ENCODE measurements at places on chromosomes 2 and 18.

DNA sequence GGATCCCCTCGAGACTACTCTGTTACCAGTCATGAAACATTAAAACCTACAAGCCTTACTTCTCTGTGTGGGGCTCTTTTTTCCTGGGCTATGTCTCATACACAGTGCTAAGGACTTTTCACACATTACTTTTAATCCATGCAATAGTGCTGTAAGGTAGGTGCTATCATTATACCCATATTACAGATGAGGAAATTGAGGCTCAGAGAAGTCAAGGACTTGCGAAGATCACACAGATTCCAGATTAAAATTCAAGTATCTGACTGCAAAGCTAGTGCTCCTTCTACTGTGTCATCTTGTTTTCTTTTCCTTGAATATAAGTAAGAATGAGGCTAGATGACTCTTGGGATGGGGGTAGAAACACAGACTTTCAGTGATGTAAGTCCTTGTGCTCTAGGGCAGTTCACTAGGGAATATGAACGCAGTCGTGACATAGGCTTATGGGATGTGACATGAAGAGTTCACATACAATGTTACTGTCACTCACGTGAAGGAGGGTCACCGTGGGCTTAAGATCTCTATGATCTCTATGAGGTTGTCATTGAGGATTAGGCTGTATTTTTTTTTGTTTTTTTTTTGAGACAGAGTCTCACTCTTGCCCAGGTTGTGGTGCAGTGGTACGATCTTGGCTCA, 7.0 kb upstream of the DGUOK start:
- DNase-seq, result no peak

- DNase-seq, result no peak
These were observed 33.3 kb downstream of the STRADB start for GRCh38 chr2:201484805-201485204.

GRCh38 chr2:73218298-73218697, 4.3 kb downstream of the SMYD5 start:
- DNase-seq, result no peak

GRCh38 chr2:55809875-55810621, 113.5 kb downstream of the EFEMP1 start:
- no peak for DNase-seq

GRCh38 chr2:8821276-8822217, 15.9 kb downstream of the KIDINS220 start:
- DNase-seq, result no peak

DNA sequence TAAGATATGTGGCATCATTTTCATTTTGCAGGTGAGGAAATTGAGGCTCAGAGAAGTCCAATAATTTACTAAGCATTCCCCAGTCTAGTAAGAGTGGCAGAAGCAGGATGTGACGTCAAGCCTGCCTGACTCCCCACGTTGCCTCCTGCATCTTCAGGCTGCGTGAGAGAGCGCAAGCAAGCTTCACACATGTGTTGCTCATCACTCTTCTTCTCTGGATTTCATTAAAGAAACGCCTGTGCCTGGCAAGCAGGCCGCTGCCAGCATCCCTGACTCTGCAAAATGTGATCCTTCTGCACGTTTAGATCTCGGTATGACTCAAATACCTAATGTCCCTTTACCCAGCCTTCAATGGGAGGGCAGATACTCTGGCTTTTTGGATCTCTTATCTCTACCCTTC, 96.8 kb downstream of the PRKCE start:
- DNase-seq, result no peak

GRCh38 chr2:3189961-3190360, 187.7 kb downstream of the EIPR1 start:
- DNase-seq, result no peak

GRCh38 chr18:54217624-54218023, 6.8 kb downstream of the MBD2 start:
- no peak for DNase-seq

DNA sequence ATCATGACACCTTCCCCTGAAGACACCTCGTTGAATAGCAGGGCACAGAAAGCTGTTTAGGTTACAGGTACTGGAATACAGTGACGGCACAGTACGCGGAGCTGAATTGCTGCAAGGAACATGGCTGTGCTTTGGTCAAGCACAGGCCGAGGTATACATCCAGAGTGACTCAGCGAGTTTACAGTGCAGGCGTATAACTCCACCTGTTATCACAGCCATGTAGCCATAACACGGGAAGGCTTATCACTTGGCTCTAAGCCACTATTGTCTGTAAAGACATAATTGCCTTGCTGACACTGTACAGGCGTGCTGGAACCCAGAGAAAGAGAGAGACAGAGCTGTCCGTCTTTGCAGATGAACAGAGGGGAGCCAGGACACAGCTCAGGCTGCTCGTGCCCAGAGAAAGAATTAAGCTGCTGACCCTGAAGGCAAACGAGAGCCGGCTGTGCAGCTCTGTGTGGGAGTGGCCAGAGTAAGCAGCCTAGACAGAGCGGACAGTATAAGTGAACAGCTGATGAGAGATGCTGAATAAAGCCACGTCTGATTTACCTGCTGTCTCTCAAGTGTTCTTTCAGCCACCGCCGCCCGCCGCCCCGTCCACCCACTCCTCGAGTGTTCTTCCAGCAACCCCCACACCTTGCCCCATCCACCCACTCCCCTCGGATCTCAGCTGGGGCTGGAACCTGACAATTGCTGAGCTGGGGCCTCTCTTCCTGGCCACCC, 87.3 kb upstream of the PPP1CB start:
- no peak for DNase-seq

DNA sequence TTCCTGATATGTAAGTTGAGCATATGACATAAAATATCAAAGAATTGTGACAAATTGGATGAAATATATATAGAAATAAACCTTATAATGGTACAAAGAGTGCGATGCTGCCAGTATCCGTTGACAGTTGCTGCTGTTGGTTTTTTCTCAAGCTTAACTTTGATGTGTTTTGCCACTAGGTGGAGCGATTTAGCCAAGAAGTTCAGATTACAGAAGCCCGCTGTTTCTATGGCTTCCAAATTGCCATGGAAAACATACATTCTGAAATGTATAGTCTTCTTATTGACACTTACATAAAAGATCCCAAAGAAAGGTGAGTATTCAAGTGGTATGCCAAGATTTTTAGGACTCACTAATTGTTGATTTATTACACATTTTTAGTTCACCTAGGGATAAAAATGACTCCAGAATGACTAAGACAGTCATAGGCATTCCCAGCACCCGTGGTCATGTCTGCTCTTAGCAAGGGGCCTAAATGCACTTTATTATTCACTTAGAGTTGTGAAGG, 2.1 kb downstream of the RRM2 start:
- DNase-seq, result peak; percentile 39

- DNase-seq, result no peak
These were observed 558 bp downstream of the DNAJC10 start for GRCh38 chr2:182716650-182716979.

GRCh38 chr2:231671270-231672050, 36.9 kb upstream of the PTMA start:
- no peak for DNase-seq

GRCh38 chr2:27306573-27307286, 1.5 kb downstream of the UCN start:
- no peak for DNase-seq

- DNase-seq, result no peak
These were observed 43.5 kb downstream of the CYP27C1 start for GRCh38 chr2:127176371-127177311.

DNA sequence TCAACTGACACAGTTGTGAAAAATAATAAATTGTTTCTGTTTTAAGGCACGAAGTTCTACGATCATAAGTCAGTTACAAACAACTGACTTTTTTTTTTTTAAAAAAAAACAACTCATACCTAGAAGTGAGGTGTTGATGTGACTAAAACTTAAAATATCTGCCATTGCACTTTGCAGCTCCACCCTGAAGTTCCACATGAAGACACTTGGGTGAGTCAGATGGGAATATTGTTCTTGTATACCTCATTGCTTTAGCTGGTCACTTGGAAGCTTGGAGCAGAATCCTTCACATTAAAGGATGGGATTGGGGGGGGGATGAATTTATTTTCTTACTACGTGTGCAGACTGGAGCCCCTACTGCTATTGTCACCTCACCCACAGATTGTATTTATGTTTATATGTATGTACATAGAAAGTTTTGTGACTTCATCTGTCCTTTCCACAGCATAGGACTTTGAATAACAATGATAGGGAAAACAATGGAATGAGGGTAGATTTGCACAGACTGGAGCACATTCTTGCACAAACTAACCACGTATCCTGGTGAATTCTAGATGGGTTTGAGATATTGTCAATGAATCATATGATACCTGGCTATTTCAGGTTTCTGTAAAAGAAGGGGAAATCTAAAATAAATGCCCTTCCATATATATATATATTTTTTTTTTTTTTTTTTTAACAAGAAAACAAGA, 57.9 kb upstream of the ARHGAP15 start:
- no peak for DNase-seq

- no peak for DNase-seq
These were observed 126.4 kb downstream of the SMAD7 start for GRCh38 chr18:48824231-48824970.

GRCh38 chr2:96702098-96702785, 37.6 kb downstream of the LMAN2L start:
- DNase-seq, result no peak

DNA sequence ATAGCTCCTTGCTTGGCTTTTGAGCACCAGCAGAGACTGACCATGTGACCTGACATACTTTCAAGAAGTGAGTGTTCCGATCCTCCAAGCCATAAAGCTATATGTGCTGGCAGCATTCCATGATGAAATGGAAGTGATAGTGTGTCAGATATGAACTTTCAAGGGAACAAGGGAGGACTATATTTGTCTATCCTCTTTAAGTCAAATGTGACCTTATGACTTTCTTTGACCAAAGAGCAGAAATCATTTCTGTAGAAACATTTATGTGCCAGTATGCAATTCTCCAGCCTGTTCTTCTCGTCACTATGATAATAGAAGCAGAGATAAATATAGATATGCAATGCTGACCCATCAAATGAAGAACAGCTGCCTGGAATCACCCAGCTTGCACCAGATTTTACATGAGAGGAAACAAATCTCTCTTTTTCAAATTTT, 14.4 kb downstream of the HYCC2 start:
- DNase-seq, result no peak

DNA sequence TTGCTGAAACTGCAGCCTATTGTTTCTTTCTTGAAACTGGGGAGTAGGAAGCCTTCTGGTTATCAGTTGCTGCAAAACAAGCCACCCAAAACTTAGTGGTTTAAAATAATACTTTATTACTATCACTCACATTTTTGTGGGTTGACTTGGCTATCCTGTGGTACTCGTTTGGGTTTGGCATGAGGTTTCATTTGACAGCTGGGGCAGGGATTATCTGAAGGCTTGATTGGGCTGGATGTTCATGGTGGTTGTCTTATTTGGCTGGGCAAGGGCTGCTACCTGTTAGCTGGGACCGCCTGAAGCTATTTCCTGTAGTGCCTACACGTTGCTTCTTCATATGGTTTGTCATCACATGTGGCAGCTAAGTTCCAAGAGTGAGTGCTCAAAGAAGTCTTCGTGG, 122.3 kb downstream of the PLCL1 start:
- DNase-seq, result no peak
